ENCODE measurements at places on chromosomes 1 and 21.

DNA sequence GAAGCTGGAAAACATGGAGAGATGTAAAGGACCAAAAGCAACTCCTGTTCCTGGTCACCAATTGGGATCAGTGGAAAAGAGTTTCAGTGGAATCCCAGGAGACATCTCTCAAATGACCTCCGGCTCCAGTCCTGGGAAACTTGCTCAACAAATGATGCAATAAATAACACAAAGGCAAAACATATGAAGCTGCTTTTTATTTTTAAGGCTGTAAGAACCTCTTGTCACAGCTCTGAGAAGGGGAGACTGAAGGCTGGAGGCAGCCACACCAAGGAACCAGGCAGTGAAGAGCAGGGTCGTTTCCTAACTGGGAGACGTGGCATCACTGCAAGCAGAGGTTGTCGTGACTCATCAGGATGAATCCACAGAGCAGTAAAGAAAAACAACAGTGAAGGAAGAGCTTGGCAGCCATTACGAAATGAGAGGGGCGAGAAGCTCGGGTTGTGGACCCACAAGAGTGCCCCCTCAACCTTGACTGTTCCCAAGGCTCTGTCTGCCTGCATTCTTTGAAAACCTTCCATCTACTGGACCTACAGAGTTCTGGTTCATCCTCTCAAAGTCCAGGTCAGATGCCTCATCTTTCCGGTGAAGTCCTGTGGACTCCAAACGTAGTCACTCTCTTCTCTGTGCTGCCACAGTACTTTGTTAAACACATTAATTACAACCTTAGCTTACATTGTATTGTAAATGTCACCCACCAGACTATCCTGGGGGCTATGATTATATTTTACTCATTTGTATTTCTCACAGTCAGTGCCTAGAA is 32.1 kb downstream of the JAK1 start:
- no peak overlapping the region for H3K4me3 ChIP-seq
- DNase-seq = peak; percentile 51
- H3K4me1 ChIP-seq = no peaks in the 10 kb centered on the region
- H3K36me3 ChIP-seq = no peaks in the 10 kb centered on the region
- no peaks in the 10 kb centered on the region for H3K27me3 ChIP-seq
- H3K27ac ChIP-seq = peak overlapping the region; percentile 58

DNA sequence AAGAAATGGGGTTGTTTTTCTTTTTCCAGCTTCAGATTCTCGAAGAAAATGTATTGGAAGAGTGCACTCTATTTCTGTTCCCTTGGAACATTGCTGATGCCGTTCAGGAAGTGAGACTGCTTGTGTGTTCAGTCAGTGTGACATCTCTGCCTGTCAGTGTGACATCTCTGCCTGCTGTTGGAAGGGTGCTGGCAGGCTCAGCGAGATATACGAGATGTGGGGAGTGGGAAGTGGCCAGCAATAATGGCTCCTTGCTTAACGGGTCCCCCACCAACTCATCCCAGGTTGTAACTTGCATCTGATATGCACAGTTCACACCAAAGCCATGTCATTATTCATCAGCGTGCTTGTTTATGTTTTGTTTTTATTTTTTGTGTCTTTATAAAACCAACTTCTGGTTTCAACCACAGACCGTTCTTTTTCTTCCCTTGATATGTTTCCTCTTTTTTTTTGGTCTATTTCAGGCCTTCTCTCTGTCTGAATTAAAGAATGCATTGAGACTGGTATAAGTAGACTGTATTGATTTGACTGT is 145.4 kb downstream of the GALNT2 start:
- H3K4me3 ChIP-seq = no peak overlapping the region
- H3K4me1 ChIP-seq = peaks cover 5% of the 10 kb centered on the region
- peak overlapping the region; percentile 69 for H3K27ac ChIP-seq
- no peaks in the 10 kb centered on the region for H3K27me3 ChIP-seq
- DNase-seq = peak; percentile 81

- peak; percentile 85 for DNase-seq
- H3K27ac ChIP-seq = no peak overlapping the region
- peaks cover 9% of the 10 kb centered on the region for H3K4me1 ChIP-seq
- H3K27me3 ChIP-seq = no peaks in the 10 kb centered on the region
- no peak overlapping the region for H3K4me3 ChIP-seq
Measured at GRCh38 chr21:38787461-38788274, 18.1 kb upstream of the ETS2 start.

GRCh38 chr1:205325334-205325884 is 3.9 kb upstream of the NUAK2 start:
- H3K4me3 ChIP-seq = no peak overlapping the region
- H3K27me3 ChIP-seq = no peaks in the 10 kb centered on the region
- no peak overlapping the region for H3K27ac ChIP-seq
- peak; percentile 51 for DNase-seq
- peaks cover 7% of the 10 kb centered on the region for H3K4me1 ChIP-seq
- no peaks in the 10 kb centered on the region for H3K36me3 ChIP-seq

- no peaks in the 10 kb centered on the region for H3K27me3 ChIP-seq
- H3K4me1 ChIP-seq = no peaks in the 10 kb centered on the region
- no peak overlapping the region for H3K27ac ChIP-seq
- DNase-seq = no peak
- H3K36me3 ChIP-seq = peaks cover 16% of the 10 kb centered on the region
Measured at GRCh38 chr1:37561133-37562132, 4.7 kb downstream of the DNALI1 start.

DNA sequence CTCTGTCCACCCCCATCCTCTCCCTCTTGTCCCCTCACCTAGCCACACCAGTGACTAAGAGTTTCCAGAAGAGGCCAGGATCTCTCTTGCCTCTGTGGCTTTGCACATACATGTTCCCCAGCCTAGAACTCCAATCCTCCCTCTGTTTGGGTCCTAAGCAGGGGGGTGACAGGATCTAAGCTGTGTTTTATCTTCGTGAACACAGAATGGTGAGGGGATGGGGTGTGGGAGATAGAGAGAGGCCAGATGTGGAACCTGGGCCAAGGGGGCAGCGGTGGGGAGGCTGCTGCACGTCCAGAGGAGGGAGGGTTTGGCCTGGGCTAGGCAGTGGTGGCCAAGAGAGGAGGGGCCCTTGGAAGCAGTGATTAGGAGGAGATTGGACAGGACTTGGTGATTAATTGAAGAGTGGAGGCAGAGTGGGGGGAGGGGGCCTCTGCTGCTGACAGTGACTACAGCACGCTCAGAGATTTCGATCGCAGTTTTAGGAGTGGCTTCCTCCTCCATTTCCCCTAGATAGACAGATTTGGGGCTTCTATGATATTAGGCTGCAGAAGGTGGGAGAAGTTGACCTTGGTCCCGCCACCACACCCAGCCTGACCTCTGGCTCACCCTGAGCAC is 17.1 kb upstream of the ADGRB2 start:
- H3K27me3 ChIP-seq = no peaks in the 10 kb centered on the region
- DNase-seq = no peak
- no peaks in the 10 kb centered on the region for H3K4me1 ChIP-seq

GRCh38 chr1:213083112-213083445 is 32.0 kb downstream of the RPS6KC1 start:
- no peaks in the 10 kb centered on the region for H3K36me3 ChIP-seq
- H3K27ac ChIP-seq = no peak overlapping the region
- no peaks in the 10 kb centered on the region for H3K27me3 ChIP-seq

DNA sequence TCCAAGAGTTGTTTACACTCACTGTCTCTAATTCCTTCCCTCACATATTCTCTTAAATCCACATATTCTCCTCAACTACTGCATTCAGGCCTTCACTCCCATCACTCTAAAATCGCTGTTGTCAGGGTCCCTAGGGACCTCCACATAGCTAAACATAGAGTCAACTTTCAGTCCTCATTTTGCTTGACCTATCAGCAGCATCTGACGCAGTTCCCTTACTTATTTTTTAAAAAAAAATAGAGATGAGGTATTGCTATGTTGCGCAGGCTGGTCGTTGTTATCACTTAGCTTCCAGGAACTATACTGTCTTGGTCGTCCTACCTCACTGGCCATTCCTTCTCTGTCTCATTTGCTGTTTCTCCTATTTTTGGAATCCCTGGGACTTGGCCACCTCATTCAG is 11.7 kb upstream of the PLEKHO1 start:
- H3K27me3 ChIP-seq = no peaks in the 10 kb centered on the region
- DNase-seq = no peak
- no peak overlapping the region for H3K27ac ChIP-seq
- no peaks in the 10 kb centered on the region for H3K4me1 ChIP-seq

- no peak for DNase-seq
- no peak overlapping the region for H3K4me3 ChIP-seq
- no peaks in the 10 kb centered on the region for H3K36me3 ChIP-seq
- peaks cover 8% of the 10 kb centered on the region for H3K4me1 ChIP-seq
- no peak overlapping the region for H3K27ac ChIP-seq
Measured at GRCh38 chr1:64866689-64867088, 99.7 kb downstream of the JAK1 start.

- no peak for DNase-seq
- H3K4me1 ChIP-seq = no peaks in the 10 kb centered on the region
- no peak overlapping the region for H3K4me3 ChIP-seq
- H3K27me3 ChIP-seq = no peaks in the 10 kb centered on the region
- no peak overlapping the region for H3K27ac ChIP-seq
Measured at GRCh38 chr1:87318056-87318650, 10.5 kb upstream of the LMO4 start.

DNA sequence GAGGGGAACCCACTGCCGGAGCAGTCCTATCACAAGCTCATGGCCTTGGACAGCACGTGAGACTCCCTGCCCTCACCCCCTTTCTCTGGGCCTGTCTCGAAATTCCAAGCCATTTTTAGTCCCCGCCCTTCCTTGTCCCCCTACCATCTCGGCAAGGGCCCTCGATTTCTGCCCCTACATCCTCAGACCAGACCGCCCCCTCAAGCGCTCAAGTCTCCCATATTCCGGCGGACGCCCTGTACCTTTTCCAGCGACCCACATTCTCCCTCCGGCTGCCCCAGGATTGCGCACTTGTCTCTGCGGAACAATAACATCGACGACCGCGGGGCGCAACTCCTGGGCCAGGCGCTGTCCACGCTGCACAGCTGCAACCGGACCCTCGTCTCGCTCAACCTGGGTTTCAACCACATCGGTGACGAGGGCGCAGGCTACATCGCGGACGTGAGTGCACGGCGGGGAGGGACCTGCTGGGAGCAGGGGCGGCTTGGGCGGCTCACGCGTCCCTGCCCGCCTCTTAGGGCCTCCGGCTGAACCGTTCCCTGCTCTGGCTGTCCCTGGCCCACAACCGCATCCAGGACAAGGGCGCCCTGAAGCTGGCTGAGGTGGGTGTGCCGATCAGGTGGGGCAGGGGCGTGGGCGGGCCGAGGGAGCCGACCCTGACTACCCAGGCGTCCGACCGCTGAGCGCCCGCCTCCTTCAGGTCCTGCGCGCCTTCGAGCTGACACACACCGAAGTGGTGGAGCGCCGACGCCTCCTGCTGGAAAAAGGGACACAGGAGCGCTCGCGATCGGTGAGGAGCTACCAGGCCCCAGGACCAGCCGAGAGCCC is 7.0 kb downstream of the LRRC71 start:
- H3K27ac ChIP-seq = no peak overlapping the region
- peak; percentile 78 for DNase-seq
- no peaks in the 10 kb centered on the region for H3K4me1 ChIP-seq
- H3K36me3 ChIP-seq = no peaks in the 10 kb centered on the region
- peaks cover 31% of the 10 kb centered on the region for H3K27me3 ChIP-seq
- H3K4me3 ChIP-seq = no peak overlapping the region

DNA sequence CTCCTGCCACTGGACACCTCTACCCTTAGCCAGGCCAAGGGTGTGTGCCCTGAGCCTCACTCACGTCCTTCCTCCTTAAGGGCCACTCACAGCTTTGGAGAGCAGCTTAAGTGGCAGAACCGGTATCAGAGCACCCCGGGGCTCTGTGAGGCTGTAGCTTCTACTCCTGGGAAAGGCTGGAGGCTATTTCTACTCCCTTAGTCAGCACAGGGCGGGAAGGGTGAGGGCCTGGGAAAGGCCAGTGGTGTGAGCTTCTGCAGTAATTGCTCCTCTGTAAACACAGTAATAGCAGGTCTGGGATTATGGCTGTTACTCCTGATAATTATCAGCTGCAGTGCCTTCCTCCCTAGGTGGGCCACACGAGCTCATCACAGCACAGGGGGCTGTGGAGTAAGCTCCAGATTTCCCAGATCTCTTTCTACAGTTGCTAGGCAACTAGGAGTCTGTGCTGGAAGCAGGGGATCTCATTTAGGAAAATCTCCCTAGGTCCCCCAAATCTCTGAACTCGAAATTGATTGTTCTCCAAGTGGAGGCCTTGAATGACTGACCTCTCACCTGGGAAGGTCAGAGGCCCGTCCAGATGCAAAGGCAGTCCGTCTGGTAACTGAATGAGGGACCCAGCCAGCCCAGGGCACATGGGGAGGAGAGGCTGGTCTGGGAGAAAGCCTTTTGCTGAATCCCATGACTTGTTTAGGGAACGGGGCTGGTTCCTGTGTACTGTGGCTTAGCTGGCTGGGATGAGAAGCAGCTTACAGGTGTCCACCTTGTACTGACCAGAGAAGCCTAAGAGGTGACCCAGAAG is 29.3 kb downstream of the IER5 start:
- H3K36me3 ChIP-seq = no peaks in the 10 kb centered on the region
- H3K4me1 ChIP-seq = peaks cover 17% of the 10 kb centered on the region
- no peak overlapping the region for H3K27ac ChIP-seq
- H3K27me3 ChIP-seq = no peaks in the 10 kb centered on the region
- no peak overlapping the region for H3K4me3 ChIP-seq
- no peak for DNase-seq
